ENCODE measurements at places on chromosomes 5 and 9. TPM values are rescaled to one million over a fixed set of nuclear protein-coding genes. Genes with fewer than 3 reads are reported as not detected.

Gene SKP2
- 9.7 TPM for total RNA-seq

DNA sequence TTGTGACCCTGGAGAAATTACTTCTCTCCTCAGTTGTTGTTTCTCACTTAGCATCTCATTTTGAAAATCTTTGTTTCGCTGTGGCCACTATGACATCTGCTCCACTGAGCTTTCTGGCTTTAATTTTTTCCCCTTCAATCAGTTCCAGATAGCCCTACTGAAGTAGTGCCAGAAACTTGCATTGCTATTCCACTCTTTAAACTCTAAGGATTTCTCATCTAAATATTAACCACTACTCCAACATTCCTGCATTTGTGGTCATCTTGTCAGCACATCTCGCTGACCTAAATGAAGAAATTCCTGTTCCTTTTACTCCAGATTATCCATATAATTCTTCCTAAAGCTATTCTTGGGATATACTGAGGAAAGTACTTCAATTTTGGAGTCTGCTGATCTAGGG is 15.3 kb upstream of the NOL6 start:
- no peak for DNase-seq

GRCh38 chr5:57175551-57176309 is 1.9 kb downstream of the GPBP1 start:
- no peak for DNase-seq

- no peak for DNase-seq
Observed at GRCh38 chr5:102649731-102650130, 105.4 kb upstream of the PAM start.

DNA sequence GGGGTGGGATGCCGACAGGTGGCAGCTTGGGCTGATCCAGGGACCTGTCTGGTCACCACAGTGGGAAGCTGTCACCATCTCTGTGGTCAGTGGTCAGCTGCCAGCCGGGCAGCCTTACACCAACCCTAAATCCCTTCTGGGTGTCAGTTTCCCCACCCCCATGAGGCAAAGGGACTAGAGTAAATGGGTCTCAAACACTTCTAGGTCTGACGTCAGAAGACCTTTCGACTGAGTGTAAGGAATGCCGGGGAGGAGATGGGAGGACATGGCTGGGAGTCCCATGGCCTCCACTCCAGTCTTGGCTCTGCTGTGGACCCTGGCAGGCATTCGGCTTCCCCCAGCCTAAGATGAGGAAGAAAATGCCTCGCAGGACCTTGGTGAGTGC is 40.3 kb upstream of the SLC25A51 start:
- no peak for DNase-seq

Gene HMCN2
- under 0.01 TPM for total RNA-seq

Gene ORM2
- not detected for total RNA-seq

- DNase-seq: no peak
Observed at GRCh38 chr5:116559673-116560164, 14.9 kb downstream of the SEMA6A start.

- no peak for DNase-seq
Observed at GRCh38 chr9:77486968-77487367, 161.2 kb downstream of the GNA14 start.

DNA sequence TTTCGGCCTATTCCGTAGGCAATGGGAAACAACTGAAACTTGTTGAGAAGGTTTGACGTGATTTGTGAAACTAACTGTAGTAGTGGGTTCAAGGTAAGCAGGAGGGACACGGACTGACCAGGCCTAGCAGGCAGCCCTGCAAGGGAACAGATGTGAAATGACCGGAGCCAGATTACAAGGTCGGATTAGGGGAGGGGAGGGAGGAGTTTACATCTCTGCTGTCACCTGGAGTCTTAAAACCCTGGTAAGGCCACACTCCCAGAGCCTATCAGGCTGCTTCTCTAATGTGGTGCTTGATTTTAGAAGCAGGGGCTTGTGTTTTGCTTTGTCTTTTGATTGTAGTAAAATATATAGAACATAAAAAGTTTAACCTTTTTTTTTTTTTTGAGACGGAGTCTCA is 3.5 kb upstream of the SPTAN1 start:
- DNase-seq: no peak

DNA sequence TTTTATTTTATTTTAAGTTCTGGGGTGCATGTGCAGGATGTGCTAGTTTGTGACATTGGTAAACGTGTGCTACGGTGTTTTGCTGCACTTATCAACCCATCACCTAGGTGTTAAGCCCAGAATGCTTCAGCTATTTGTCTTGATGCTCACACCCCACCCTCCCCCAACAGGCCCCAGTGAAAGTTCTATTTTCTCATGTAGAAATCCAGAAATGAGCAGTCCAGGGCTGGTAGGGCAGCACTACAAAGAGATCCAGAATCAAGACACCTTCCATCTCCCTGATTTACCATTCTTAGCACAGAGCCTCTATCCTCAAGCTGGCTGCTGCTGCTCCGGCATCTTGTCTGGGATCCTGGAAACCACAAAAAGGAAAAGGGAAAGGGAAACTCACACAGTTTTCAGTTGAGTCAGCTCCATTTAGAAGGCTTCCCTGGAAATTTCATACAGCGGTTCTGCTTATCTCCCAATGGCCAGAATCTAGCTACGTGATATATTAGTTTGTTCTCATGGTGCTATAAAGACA is 85.4 kb upstream of the SMARCA2 start:
- DNase-seq: no peak

Gene SGTB
- 9.4 TPM for total RNA-seq

DNA sequence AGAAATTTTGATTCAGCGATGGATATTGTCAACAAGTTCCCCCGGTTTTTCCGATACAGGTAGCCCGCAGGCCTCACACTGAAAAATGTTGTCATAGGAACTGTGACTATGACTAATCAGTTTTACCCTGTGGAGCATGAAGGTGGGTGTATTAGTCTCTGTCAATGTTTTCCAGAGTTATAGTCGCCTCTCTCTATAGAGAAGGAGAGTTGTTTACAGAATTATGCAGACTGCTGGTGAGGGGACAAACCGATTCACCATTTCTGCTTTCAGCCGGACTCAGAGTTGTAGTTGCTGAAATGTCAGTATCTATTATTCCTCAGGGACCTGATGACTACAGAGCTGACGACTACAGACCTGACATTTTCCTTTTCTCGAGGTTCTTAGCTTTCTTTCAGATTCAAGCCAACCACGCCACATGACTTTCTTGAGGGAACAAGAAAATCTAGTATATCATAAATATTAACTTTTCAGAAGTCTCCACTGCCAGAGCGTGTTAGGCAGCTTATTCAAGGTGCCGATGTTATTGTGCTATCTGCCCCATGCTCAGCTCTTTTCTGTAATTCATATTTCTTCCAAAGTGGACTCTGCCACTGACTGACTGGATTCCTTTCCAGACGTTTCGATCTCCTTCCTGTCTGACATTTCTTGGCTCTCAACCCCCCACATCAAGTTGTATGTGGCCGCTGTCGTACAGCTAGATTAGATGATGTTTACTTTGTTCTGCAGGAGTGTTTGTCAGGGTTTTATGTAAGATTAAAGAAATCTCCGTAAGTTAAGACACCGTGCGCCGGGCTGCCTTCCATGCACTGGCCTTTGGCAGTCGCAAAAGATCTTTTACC is 178.1 kb downstream of the FGF1 start:
- DNase-seq: no peak

Gene OR1Q1
- not detected for total RNA-seq

Gene IGFBPL1
- under 0.01 TPM for total RNA-seq

DNA sequence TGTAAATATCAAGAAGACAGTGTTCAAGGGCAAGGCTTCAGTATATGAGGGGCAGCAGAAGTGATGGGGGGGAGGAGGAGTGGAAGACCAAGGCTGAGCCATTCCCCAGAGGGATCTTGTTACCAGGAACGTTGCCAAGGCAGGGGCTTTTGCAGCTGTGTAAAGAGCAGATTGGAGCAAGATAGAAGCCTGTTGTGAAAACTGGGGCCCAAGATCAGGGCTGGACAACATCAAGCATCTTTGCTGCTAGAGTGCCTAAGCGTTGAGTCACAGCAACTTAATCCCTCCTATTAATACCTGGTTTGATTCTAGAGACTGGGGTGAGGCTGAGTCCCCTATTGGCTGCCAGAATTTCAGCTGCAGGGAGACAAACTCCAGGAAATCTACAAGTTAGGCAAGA is 18.4 kb upstream of the ERCC6L2 start:
- no peak for DNase-seq

- DNase-seq: no peak
Observed at GRCh38 chr5:9604416-9604815, 25.7 kb downstream of the TAS2R1 start.

Gene FUBP3
- 24.4 TPM for total RNA-seq

Gene PFN3
- not detected for total RNA-seq

DNA sequence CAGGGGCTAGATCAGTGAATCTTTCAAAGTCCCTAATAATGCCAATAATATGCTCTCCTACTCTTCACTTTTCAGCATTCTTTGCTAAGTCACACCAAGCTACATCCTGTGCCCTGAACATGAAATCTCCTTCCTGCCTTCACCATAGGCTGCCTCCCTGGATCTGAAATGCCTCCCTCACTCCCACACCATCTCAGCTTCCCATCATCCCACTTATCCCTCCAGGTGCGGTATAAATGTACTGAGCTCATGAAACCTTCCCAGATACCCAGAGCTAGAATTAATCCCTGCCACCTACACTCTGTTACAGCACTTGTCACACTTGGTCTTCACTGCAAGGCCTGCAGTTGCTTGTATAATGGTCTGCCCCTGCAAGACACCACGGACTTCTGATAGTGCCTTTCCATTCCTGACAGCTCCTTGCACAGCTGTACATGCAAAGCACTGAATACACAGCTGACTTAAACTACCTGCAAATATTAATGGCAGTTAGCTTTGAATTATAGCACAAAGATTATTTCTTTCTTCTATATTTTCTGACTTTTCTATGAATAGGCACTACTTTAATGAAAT is 250.4 kb downstream of the EBF1 start:
- no peak for DNase-seq

DNA sequence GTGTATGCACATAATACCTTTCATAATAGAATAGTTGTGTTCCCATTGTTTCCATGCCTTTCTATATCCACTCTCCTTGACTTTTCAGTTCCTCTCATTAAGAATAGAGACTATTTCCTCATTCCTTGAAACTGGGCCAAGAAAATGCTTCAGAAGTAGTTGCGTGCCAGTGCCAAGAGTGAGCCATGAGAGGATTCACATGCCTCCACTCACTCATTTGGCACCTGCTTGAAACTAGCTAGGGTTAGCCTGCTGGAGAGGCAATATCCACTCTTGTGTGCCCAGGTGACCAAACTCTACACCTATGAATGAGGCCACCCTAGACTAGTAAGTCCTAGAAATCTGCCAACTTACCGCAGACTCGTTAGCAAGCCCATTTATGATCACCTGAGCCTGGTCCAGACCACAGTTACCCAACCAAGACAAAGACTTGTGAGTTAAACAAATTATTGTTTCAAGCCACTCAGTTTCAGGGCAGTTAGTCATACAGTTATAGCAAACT is 276.3 kb downstream of the EPB41L4A start:
- no peak for DNase-seq

Gene G3BP1
- total RNA-seq: 99.2 TPM

DNA sequence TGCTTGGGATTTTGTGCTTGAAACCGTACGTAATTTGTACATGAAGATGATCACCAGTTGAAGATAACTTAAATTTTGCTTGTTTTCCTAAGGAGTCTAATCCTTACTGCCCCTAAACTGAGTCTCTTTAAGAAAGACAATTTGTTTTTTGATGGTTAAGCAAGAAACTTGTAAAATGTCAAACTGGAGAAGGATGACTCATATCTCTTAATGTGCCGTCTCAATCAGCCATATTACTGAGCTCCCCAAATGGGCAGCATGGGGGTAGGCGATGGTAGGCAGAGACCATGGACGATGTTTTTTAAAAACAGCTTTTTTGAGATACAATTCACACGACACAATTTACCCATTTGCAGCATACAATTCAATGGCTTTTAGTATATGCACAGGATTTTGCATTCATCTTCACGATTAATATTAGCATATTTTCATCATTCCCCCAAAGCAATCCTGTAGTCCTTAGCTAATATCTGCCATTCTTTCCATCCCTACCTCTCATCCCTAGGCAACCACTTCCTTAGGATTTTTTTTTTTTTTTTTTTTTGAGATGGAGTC is 14.3 kb downstream of the ARHGAP26 start:
- peak; percentile 0 for DNase-seq

All from lung microvascular endothelial cell (primary cell).